Natural killer cell (primary cell): ENCODE measurements at places on chromosomes 3 and 15. TPM values are rescaled to one million over a fixed set of nuclear protein-coding genes. Genes with fewer than 3 reads are reported as not detected.
A peak's percentile ranks its signal among the peaks of the same experiment; 100 is the strongest.

The SUCNR1 gene
- total RNA-seq, result 0.19 TPM

The ZDHHC3 gene
- 100.0 TPM for total RNA-seq

The SGO1 gene
- total RNA-seq, result 1.4 TPM

The SERPINI2 gene
- total RNA-seq, result not detected

The TGM5 gene
- not detected for total RNA-seq

The HYAL1 gene
- total RNA-seq, result 1.2 TPM

- DNase-seq, result no peak
These were observed 203.0 kb downstream of the ABHD5 start for GRCh38 chr3:43893727-43894126.

DNA sequence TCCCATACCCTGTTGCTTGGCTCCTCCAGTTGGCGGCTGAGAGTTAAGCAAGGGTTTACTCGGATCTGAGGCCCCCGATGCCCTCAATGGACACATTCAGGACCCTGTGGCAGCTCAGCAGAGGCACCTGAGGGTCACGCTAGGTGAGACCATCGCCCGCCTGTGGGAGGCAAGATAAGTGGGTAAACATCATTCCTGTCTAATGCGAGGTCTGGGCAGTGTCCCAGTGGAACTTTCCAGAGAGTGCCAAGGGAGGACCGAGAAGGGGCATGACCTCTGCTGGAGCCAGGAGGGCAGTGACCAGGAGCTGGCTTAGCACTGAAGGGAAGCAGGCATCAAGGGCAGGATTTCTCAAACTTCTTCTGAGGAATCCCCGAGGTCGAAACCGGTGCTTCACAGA lies 65.4 kb upstream of the SEC61A1 start:
- DNase-seq, result no peak

GRCh38 chr15:91319371-91320059 lies 219.5 kb downstream of the SV2B start:
- DNase-seq, result no peak

GRCh38 chr3:86923071-86923491 lies 67.9 kb downstream of the VGLL3 start:
- DNase-seq, result no peak

DNA sequence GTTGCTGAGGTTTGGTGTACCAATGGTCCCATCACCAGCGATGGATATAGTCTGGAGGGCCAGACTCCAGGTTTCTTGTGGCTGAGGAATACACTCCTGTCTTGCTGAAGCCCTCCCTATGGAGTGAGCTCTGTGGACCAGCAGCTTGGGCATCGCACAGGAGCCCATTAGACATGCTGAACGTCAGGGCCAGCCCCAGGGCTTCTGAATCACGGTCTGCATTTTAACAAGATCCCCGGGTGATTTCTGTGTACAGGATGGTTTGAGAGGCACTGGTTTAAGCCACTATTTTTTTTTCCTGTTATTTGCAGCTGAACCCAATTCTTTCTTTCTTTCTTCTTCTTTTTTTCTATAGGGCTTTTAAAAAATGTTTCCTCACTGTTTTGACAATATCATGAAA lies 69.5 kb upstream of the XCR1 start:
- no peak for DNase-seq

GRCh38 chr3:120174811-120175539 lies 80.7 kb upstream of the GSK3B start:
- no peak for DNase-seq

DNA sequence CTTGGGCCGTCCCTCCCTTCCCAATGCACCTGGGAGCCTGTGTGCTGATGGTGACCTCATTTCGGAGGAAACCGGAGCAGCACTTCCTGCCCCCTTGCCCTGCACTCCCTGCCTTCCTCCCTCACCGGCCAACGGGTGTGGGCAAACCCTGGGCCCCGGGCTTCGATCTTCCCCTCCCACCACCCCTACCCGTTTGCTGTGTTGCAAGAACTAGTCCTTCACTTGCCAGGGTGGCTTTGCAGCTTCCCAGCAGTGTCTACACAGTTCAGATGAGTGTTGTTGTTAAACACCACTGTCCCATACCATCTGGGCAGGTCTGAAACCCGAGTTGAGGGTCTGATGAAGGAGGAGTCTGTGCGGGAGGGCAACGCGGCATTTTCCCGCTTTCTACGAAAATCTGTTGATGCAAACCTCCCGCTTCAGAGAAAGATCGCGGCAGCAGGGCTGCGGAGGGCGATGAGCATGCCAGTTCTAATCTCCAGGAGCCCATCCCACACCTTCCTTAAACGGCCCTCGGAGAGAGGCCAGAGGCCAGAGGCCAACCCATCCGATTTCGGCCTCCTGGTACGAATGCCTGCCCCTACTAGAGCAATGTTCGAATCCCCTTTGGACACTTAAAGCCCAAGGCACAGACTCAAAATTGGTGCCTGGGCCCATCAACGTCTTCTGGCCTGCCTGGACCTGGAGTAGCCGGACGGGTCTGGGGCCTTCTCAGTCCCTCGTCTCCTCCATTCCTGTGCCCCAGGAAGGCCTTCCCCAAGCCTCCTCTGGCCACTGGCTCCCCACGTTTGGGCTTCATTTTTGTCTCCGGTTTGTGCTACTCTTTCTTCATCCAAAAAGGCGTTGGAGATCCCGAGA lies 35.7 kb upstream of the POLG start:
- DNase-seq, result no peak

- no peak for DNase-seq
These were observed 213.6 kb downstream of the FEZF2 start for GRCh38 chr3:62159709-62160092.

DNA sequence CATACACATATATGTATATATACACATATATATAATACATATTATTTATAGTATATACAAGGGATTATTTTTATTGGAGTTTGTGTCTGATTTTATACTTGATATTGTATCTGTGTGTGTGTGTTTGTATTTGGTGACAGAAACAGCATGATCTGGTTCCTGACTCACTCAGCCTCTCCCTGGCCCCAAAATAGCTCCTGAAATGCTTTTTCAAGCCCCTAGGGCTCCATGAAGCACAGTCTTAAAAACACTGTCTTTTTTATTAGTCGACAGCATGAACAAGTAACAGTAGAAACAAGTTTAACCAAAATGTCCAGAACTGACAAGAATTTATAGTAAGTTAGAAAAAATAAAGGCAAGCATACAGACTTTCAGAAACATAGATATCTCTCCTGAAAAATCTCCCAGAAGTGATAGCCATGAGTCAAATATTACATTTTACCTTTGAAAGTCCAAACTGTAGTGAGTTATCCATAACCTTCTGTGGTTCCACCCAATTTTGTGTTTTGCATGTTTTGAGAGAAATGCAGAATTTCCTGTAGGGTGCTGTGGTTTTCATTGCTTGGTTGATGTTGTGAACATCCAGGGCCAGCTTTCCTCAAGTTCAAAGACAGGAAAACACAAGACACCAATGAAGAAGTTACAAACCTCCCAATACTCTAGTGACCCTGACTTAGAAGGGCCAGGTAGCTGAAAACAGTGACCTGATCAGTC lies 98.5 kb upstream of the CCDC80 start:
- DNase-seq, result no peak

DNA sequence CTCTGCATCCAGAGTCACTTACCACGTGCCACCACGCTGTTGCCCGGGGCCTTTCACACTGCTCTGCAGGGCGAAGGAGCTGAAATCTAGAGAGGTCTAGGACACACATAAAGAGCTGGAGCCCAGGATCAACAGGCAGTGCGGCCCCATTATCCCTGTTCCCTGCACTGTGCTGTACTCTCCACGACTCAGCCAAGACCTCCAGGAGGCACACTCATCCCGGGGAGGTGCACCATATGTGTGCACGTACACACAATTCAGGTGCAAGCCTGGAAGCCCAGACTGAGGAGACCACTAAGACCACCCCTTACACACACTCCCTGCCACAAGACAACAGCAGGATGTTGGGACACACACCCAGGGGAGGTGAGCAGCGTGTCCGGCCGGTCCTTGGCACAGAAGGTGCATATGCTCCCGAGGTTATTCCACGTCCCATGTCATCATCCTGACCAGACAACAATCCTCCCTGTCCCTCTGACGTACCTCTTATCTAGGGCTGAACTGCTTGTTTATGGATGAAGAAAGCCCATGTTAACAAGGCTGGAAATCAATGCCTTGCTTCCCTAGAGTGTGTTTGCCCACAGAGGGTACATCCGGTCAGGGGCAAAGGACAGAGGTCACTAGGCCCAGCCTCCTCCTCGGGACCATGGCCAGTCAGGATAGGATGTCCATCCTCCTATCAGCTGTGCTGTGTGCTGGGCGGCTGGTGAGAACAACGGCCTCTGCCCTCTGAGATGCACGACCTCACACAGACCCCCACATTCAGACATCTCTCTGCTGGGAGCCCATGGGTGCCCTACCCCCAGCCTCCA lies 16.1 kb downstream of the KLF15 start:
- no peak for DNase-seq

DNA sequence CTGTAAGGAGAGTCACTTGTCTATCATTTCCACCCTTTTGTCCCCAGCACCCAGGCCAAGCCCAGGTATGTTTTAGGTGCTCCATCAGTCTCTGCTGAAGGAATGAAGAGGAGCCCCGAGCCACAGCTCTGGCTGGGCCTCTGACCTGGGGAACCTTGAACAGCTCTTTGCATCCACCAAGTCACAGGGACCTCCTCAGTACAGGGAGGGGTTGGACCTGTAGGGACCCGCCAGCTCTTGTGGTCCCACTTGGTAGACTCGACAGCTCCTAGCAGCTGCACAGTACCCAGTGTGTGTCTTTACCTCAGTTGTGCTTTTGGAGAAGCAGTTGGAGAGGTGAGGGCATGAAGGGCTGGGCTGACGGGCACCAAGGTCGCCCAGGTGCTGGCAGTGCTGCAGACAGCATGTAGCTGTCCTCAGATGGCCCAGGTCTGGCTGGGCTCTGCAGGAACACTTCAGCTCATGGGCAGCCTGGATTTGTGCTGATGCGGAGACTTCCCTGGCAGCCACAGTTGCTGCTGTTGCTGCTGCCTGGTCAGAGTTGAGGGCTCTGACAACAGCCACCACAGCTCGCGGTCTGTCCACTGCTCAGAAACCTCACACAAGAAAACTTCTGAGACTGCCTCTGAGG lies 123.6 kb downstream of the CACNA1D start:
- no peak for DNase-seq

DNA sequence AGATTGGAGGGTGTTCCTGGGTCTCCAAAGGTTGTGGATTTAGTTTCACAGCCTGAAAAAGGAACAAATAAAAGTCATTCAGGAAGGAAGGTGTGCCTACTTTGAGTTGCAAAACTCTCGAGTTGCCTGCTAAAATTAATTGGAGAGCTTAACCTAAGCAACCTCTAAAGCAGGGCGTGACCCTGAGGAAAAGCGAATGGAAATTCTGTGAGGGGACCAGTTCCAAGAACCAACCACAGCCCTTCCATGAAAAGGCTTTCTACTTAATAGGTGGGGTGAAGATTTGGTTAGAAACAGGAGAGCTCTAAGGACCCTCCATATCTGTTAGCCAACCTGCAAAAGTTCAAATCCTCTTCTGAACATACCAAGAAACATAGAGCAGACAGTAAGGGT lies 1.5 kb downstream of the CD80 start:
- DNase-seq, result no peak

DNA sequence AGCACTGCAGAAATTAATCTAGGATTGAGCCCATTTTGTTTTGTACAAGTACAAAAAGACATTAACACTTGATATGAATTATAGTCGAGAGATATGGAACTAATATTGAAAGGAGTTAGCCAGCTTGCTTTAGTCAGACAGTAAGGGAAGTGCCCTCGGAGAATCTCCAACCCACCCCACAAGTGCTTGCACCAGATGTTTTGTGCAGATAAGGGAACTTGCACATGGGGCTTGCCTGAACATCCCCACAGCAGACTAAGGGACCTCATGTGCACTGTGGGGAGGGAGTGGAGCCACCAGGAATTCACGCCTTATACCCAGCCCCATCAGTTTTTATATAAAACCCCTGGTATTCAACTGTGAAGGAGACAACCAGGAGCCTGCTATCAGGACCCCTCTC lies 122.3 kb downstream of the EFHB start:
- no peak for DNase-seq

DNA sequence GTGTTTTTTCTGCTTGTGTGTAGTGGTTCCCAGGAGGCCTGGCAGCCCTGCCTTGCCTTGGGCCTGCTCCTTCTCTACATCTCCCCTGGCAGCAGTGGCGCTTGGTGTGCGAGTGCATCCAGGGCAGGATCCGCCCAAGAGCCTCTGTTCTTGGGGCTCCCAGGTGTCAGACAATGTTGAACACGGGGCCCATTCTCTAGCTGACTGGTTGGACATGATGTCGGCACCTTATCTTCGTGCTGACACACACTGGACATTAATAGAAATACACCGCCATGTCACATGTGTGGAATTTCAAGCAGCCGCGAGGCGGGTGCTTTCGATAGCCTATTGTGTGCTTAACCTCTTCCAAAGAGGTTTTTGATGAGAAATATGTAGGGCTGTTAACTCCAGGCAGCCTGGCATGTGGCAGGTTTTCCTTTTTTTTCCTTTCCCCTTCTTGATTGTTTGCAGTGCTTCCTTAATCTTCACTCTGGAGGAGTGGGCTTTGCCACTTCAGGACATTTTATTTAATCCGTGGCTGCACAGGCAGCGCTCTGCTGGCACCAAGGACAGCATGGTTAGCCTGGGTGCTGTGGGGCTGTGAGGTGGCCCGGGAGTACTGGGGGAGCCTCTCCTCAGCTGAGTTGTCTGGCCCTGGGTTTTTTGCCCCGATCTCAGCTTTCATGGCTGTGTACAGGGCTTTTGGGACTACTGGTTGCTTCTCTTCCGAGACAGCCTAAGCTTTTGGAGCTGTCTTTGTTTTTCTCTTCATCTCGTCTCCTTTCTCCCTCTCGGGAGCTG lies 42.5 kb downstream of the CHCHD6 start:
- no peak for DNase-seq

- peak; percentile 65 for DNase-seq
These were observed 11.1 kb downstream of the ZBTB38 start for GRCh38 chr3:141379250-141379966.

- DNase-seq, result peak; percentile 36
These were observed 55.3 kb downstream of the SLC28A2 start for GRCh38 chr15:45307230-45307924.

DNA sequence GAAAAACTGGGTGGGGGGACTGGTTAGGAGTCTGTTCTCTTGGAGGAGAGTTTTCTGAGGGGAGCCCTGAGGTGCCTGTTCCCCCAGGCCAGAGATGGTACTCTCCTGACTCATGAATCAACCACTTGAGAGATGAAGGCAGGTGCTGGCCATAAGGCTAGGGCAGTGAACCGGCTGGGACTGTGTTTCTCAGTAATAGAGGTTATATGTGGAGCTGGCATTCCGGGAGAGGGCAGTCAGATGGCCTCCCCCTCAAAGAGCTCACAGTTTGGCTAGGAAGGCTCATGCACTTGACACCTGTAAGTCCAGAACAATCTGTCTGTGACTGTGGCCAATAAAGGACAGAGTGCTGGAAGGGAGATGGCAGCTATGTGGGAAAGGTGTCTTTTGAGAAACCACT lies 10.0 kb upstream of the SCN10A start:
- no peak for DNase-seq
